ENCODE measurements at places on chromosomes 5 and 9.

GRCh38 chr9:3855929-3856328 lies 330.1 kb upstream of the RFX3 start:
- no peak for DNase-seq

- no peak for DNase-seq
Measured at GRCh38 chr5:111385051-111385450, 127.3 kb downstream of the STARD4 start.

- DNase-seq: no peak
Measured at GRCh38 chr9:14423815-14424261, 109.9 kb upstream of the NFIB start.

DNA sequence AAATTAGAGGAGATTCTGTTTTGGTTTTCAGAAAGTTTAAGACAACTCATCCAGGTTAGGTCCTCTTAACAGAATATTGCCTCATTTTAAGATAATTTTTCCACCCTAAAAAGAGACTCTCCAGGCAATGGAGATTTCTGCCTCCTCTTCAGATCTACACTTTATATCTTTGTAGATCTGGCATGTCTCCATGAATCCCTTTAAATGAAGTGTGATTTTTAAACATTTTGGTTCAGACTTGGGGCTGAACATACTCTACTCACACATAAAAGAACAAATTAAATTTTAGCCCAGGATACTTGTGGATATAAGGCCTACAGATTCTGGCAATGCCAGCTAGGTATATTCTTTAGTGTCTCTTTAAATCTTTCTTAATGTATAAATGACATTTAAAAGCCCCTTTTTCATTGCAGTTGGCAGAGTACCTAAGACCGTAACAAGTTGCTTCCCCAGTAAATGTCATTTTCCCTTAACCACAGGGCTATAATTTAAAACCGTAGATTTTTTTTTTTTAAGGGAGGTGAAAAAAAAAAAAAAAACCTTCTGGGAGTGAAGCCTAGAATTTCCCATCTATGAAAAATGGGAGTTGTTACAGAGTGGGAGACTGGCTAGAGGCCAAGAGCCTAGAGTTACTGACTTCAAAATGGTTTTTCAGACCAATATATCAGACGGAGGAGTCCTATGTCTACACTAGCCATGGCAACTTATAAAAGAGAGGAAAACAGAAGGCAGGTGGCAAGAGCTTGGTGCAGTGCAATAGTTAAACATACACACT lies 207.8 kb upstream of the TARS1 start:
- no peak for DNase-seq

- peak; percentile 22 for DNase-seq
Measured at GRCh38 chr9:72473474-72474261, 47.7 kb upstream of the TMC1 start.
